ENCODE measurements at places on chromosomes 11 and 22.

GRCh38 chr11:85889676-85890579, 34.7 kb downstream of the CCDC83 start:
- no peak for DNase-seq

GRCh38 chr11:14312736-14313438, 46.1 kb downstream of the RRAS2 start:
- DNase-seq = no peak

GRCh38 chr22:49769691-49770546, 57.8 kb downstream of the BRD1 start:
- DNase-seq = no peak

DNA sequence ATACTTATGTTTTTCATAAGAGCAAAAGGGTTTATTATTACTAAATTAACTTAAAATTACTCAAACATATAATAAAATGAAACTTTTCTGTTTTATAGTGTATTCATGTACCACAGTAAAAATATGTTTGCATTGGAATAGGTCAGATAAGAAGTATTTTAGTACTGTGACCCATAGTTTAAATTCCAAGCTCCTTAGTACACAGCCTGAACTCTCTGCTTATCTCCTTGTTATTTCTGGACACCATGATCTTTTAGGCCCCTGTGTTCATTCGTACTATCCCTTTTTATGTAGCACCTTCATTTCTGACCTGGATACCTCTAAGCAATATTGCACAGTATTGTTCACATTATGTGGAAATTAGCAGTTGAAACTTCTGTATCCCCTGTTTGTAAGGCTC, 296.7 kb upstream of the SYN3 start:
- DNase-seq = no peak

GRCh38 chr22:42069801-42070516, 653 bp downstream of the NAGA start:
- DNase-seq = no peak

DNA sequence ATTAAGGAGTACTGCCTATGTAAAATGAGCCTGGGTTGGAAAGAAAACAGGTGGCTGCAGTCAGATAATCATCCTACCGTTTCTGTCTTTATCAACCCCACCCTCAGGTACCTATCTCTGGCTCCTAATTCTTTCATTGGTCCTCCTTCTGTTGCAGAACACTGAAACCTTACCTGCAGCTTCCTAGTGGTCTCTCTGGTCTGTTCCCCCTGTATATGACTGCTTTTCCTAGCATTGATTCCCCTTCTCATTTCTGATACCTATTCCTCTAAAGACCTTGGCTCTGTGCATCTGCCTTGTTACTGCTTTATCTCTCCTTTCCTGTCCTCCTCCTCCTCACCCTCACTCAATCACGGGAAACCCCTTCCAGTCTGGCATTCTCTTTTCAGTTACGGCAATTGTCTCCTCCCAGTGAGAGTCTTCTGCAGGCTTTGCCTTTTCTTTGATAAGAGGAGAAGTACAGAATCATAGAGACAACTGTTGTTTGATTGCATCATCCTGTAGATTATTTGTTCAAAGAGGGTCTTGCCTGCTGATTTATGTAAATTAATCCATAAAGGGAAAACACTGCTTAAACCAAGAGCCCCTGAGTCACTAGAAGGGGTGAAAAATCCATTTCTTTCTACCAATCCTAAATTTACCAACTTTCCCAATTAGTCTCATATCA, 301.2 kb downstream of the AASDHPPT start:
- no peak for DNase-seq

GRCh38 chr11:72743321-72744221, 8.6 kb downstream of the ARAP1 start:
- peak; percentile 55 for DNase-seq
